ENCODE measurements at places on chromosomes 7 and 10. TPM values are rescaled to one million over a fixed set of nuclear protein-coding genes. Genes with fewer than 3 reads are reported as not detected.

Gene ALKBH4
- 12.0 TPM for total RNA-seq

Gene GPR146
- total RNA-seq: 1.7 TPM

Gene IRF5
- 13.4 TPM for total RNA-seq

Gene TMEM196
- not detected for total RNA-seq

Gene EPHB6
- 0.50 TPM for total RNA-seq

Gene PTCD1
- 5.4 TPM for total RNA-seq

Gene NRP1
- 67.9 TPM for total RNA-seq

Gene ATP6V1F
- 271 TPM for total RNA-seq

Gene ZNF804B
- not detected for total RNA-seq

Gene ANKRD61
- total RNA-seq: 0.51 TPM

Gene CALHM1
- total RNA-seq: not detected

Gene COL1A2
- not detected for total RNA-seq

Gene TMEM139
- total RNA-seq: 1.6 TPM

Gene TSPAN13
- total RNA-seq: 16.4 TPM

Gene SFRP4
- total RNA-seq: 5.0 TPM

Gene OR13A1
- not detected for total RNA-seq

Gene CTTNBP2
- total RNA-seq: 0.52 TPM

Gene ZNF655
- 56.7 TPM for total RNA-seq

Gene ADARB2
- total RNA-seq: not detected

Gene CROT
- 6.4 TPM for total RNA-seq

Gene CYTH3
- 29.2 TPM for total RNA-seq

Gene AKR1B15
- total RNA-seq: 21.6 TPM

Gene CRPPA
- 0.60 TPM for total RNA-seq

Gene PRTFDC1
- 17.3 TPM for total RNA-seq

Gene MYPN
- 3.0 TPM for total RNA-seq

Gene DYNC1I1
- total RNA-seq: 0.21 TPM
